ENCODE measurements at places on chromosomes 5 and 9.
A peak's percentile ranks its signal among the peaks of the same experiment; 100 is the strongest.

GRCh38 chr9:111034898-111035539 is 3.3 kb downstream of the LPAR1 start:
- DNase-seq: no peak

DNA sequence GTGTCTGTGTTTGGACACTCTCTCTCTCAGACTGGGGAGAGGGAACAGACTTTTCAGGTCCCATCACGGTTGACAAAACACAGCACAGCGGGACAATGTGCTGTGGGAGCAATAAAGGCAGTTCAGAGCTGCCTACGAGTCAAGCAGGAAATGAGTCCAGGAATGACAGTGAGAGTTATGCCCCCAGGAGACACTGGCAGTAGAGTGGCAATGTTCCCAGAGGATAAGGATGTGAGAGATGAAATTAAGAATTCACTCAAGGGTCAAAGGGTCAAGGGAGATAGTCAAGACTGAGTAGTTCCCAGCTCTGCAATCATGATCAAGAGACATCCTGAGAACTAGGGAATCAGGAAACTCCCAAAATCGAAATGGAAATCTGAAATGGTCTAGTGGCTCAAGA is 156.1 kb downstream of the LURAP1L start:
- no peak for DNase-seq

- DNase-seq: no peak
Observed at GRCh38 chr5:6372251-6373080, 5.9 kb downstream of the MED10 start.

GRCh38 chr9:113488490-113488889 is 25.0 kb downstream of the RGS3 start:
- DNase-seq: peak; percentile 41

DNA sequence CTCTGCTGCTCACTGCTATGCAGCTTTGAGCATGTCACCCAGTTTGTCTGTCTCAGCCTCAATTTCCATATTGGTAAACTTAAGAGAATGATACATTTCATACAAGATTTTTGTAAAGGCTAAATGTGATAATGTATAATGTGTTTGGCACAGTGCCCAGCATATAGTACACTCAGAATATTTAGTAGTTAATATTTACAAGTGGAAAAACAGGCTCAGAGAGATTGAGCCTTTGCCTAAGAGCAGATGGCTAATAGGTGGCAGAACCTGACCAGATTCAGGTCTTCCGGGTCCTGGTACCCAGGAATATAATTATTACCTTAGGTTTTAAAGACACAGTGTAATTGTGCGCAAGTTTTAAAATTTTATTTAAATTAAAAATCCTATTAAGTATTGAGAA is 46.8 kb upstream of the KIAA1958 start:
- DNase-seq: no peak

DNA sequence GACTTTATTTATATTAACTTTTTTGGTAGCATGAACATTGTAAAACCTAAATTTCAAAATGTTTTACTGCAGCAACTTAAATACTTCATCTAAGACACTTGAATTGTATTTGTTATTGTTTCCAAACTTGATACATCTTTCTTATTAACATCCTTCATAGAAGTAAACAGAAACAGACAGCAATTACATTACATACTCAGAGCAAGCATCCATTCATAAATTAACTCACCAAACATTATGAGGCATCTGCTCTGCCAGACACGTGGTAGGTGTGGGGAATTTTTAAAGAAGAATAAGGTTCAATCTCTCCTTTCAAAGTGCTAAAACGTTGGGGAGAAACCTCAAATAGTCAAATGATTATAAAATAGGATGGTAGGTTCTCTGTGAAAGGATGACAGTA is 130.8 kb downstream of the MUSK start:
- no peak for DNase-seq

DNA sequence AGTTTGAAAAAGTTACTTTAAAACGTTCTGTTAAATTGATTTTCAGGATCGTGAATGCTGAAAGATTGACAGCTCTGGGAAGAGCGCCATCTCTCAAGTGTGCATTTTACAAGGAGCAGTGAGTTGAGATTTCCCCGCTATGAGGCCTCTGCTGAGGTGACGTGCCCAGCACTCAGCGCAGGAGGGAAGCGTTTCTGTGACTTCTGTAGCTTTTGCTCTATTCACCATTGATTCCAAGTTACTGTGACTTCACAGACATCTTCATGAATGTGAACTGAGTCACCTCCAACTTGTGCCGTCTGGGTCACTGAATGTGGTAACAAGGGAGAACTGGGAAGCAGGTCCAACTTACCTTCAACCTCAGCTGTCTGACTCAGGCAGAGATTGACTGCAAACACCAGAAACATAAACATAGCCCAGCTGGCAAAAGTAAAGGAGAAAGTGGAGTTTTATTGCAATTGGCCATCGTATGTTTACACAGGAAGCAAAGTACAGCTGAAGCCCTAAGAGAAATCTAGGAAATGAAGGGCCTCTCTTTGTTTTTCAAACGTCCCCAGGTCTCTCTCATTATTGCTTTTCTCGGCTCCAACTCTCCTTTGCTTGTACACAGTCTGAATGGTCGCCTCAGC is 428.8 kb upstream of the CLINT1 start:
- no peak for DNase-seq

DNA sequence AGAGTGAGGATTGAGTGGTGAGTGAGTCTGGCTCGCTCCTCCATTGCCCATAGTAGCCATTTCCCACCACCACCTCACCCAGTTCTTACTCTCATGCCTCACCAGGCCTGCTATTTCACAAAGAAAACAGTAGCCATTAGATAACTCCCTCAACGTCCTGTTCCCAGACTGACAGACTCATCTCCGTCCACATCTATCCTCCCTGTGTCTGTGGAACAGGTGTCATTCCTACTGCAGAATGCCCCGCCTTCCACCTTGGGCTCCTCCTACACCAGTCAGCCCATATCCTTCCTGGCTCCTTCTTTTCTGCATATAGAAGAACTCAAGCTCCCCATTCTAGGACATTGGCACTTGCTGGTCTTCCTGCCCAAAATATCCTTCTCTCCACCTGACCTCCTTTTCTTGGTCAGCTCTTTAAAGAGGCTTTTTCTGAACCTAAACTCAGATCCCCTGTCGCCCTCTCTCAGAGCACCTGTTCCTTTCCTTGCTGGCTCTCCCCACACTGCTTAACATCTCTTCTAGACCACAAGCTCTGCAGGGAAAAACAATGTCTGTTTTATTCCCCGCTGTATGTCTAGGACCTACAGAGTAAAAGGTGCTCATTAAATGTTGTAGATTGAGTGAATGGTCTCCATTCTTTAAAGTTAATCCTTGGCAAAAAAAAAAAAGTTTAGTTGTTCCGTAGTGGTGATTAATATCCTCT is 3.2 kb downstream of the TNFAIP8 start:
- no peak for DNase-seq

- DNase-seq: no peak
Observed at GRCh38 chr9:8492024-8492423, 692.4 kb upstream of the DMAC1 start.

GRCh38 chr9:123419091-123419490 is 63.1 kb downstream of the CRB2 start:
- peak; percentile 38 for DNase-seq

DNA sequence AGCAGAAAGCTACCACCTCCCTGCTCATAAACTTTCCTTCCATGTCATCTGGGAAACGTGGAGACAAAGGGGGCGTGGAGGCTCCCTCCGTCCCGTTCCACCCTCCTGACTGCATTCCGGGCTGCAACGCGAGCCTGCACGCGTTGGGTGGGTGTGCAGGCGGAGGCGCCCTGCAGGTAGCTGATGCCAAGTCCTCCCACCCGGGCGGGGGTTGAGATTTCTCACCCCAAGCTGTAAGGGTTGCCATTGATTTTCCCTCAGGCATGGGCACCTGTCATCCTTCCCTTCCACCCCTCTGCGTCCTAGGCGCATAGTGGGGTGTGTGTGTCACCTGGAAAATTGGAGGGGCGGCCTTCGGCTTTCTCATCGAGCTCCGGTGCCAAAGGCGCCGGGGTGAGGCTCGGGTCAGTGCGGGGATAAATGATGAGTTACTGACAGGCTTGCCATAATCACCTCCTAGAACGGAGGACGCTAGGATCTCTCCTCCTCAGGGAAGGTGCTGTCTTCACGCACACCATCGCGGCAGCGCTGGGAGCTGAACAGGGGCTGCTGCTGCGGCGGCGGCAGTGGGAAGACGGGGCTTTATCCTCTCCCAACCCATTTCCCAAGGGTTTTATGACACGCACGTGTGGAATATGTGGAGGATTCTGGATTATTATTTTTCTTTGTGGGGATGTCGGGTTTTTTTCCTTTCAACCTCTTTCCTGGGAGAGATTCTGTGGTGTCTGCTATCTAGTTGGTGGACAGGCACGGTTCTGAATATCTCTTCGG is 973 bp downstream of the PLPPR1 start:
- DNase-seq: no peak

DNA sequence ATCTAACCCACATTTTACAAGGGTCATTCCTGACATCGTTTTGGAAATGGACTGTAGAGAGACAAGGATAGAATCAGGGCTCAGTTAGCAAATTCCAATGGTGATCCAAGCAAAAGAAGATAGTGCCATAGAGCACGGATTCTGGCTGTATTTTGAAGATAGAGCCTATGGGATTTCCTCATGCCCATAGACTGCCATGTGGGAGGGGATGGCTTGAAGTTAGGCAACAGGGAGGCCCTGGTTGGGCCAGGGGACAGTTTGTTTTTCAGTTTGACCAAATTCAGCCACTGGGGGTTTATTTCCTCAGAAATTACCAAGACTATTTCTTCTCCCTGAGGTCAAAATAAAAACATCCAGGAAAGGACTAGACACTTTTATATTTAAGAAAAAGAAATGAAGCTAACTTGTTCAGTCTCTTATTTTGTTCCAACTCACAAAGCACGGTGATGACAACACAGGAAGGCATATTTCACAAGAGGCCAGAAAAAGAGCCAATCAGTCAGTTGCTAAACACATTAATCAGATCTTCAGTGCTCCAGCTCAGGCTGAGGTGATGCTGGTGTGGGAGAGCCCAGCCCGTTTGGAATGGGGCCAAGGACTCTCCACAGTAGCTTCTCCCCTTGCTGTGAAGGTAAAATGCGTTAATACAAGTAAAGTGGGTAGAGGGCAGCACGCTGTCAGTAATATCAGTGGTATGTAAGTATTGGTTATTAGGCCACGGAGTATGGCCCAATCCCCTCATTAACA is 4.4 kb upstream of the DCTN4 start:
- no peak for DNase-seq

DNA sequence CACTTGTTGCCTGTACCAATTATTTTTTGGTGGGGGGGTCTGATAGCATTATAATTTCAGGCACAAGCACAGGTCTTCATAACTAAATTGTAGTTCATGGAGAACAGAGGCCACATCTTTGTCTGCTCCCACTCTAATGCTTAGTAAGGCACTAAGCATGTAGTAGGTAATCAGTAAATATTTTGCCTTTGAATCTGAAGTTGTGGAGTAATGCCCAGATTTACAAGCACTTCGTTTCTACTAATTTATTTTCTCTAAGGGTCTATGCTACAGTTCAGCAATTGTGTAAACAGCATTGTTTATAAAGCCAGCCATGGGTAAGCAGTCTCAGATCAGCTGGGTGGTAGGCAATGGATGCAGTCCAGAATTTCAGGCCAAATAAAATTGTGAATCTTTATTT is 78.6 kb downstream of the GRIA1 start:
- no peak for DNase-seq

DNA sequence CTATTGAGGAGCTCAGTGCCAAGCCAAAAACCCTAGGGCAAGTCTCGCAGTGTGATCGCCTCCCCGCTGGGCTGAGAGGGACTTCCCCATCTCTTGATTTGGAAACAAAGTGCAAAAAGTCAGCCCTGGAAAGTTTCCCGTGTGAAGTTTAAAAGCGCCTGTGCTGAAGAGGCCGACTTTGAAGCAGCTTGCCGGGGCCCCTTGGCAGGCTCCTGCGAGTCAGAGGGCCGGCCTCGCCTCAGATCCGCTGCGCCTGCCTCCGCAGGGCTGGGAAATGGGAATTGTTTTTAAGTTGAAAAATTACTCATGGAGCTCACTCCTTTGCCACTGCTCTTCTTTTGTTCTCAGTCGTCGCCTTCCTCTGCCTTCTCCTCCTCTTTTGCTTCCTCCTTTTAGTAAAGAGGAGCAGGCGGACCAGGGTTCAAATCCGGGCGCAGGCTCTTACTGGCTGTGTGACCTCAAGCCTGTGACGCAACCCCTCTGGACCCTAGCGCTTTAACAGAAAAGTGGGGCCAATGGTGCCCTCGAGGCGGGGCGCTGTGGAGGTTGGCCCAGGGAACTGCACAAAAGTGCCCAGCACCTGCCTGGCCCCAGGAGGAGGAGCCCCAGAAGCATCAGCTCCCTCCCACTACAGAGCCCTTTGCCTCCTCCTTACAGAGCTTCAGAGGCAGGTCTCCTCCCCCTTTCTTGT is 14.7 kb upstream of the LHX2 start:
- DNase-seq: no peak

- no peak for DNase-seq
Observed at GRCh38 chr5:67878933-67879332, 336.6 kb upstream of the PIK3R1 start.

GRCh38 chr5:14396066-14396465 is 185.5 kb upstream of the OTULINL start:
- DNase-seq: no peak

- no peak for DNase-seq
Observed at GRCh38 chr9:89714321-89714720, 109.5 kb downstream of the GADD45G start.

GRCh38 chr5:181212080-181212479 is 7.1 kb upstream of the TRIM7 start:
- no peak for DNase-seq

All from sciatic nerve (tissue), 2 donors.